ENCODE measurements at places on chromosomes 7 and 10.

DNA sequence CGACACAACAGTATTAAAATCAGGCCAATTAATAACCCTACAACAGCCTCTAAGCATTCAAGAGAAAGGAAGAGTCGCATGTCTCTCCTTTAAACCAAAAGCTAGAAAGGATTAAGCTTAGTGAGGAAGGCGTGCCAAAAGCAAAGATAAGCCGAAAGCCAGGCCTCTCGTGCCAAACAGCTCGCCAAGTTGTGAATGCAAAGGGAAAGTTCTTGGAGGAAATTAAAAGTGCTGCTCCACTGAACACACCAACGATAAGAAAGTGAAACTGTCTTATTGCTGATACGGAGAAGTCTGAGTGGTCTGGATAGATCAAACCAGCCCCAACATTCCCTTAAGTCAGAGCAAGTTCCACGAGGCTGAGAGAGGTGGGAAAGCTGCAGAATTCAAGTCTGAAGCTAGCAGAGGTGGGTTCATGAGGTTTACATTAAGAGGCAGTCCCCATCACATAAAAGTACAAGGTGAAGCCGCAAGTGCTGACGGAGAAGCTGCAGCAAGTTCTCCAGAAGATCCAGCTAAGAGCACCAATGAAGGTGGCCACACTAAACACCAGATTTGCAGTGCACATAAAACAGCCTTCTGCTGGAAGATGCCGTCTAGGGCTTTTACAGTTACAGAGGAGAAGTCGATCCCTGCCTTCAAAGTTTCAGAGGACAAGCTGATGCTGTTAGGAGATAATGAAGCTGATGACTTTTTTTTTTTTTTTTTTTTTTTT lies 194.8 kb downstream of the MAD1L1 start:
- DNase-seq = no peak

DNA sequence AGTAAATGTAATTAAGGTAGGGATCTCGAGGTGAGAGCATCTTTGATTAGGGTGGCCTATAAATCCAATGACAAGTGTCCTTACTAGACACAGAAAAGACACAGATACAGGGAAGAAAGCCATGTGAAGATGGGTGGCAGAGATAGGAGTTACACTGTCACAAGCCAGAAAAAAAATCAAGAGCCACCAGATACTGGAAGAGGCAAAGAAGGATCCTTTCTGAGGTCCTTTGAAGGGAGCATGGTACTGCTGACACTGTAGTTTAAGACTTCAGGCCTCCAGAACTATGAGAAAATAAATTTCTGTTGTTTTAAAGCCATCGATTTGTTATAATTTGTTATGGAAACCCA lies 56.6 kb downstream of the MKLN1 start:
- DNase-seq = no peak

GRCh38 chr10:23046027-23046426 lies 49.4 kb upstream of the MSRB2 start:
- no peak for DNase-seq

- no peak for DNase-seq
These were observed 131.4 kb downstream of the SRPK2 start for GRCh38 chr7:105257338-105257737.

GRCh38 chr10:113661332-113661731 lies 2.5 kb downstream of the NRAP start:
- no peak for DNase-seq

GRCh38 chr7:77316219-77316978 lies 99.8 kb downstream of the GSAP start:
- no peak for DNase-seq

DNA sequence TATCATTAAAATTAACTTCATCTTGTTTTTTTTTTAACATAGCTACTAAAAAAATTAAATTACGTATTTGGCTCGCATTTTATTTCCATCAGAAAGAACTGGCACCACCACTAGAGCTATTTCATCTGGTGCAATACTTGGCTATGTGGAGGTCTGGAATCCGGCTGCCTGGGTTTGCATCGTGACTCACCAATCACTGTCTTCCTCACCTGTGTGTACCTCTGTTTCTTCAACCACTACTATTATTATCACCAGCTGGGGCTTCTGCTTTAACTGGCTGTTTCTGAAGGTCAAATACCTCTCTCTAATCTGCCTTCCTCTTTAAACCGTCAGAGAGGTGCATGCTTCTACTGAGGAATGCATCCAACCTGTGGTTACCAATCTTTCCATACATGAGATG lies 6.5 kb downstream of the WDR91 start:
- DNase-seq = no peak

GRCh38 chr7:9106747-9107146 lies 673.3 kb downstream of the NXPH1 start:
- DNase-seq = no peak

GRCh38 chr7:102120666-102121195 lies 165.9 kb upstream of the SH2B2 start:
- DNase-seq = no peak

DNA sequence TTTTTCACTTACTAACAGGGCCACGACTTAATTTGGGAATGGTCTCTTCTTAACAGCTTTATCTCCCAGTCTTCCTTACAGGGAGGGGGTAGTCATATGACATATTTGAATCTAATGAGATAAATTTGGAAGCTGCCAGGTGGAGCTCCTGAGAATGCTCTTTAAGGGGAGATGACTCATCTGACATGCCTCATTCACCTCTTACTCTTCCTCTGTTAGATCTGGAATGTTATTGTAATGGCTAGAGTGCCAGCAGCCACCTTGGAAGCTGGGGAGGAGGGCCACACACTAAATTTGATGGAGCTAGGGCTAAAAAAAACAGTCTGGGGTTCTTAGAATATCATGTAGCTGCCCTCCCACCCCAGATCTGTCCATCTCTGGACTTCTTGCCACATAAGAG lies 22.7 kb downstream of the HECW1 start:
- DNase-seq = no peak

DNA sequence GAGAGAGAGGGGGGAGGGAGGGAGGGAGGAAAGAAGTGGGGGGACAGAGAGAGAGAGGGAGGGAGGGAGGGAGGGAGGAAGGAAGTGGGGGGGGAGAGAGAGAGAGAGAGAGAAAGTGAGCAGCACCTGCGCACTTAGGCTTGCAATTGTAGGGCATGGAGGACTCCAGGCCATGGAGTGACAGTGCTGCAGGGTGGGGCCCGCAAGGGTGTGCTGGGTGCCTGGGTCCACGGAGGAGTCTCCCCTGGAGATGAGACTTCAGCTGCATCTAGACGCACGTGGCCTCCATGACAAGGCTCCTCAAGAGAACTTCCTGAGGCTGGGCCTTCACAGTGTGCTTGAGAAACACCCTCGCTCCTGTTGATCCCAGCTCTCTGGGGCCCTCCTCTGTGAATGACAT lies 44.5 kb downstream of the CLRN3 start:
- DNase-seq = no peak

DNA sequence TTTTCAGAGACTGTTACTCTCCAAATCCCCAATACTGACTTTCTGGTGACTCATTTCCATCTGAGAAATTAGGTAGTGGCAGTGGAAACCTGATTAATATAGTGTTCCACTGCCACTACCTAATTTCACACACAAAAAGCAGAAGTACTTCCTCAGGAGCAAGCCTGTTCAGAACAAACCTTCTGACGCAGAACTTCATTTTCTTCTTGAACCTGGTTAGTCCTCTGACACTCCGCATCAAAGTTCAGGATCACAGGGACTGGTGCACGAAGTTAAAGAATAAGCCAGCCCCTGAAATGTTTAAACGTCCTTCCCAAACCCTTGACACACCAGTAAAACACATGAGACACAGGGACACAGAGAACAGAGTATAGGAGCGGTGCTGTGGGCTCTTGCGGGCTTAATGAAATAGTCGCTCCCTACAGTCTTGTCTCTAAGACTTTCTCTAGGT lies 4.4 kb downstream of the WDR91 start:
- DNase-seq = no peak

GRCh38 chr7:155358066-155358947 lies 60.6 kb downstream of the INSIG1 start:
- no peak for DNase-seq

- no peak for DNase-seq
These were observed 116.8 kb upstream of the SH2B2 start for GRCh38 chr7:102169651-102170392.

DNA sequence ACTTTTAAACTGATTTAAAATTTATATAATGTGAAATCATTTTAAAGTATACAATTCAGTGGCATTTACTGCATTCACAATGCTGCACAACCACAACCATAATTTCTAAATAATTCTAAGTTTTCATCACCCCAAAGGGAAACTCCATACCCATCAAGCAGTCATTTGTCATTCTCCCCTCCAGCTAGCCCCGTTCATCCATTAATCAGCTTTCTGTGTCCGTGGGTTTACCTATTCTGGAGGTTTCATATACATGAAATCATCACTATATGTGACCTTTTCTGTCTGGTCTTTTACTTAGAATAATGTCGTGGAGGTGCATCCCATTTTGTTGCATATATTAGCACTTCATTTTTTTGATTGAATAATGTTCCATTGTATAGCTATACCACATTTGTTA lies 214.1 kb downstream of the ADK start:
- DNase-seq = no peak

GRCh38 chr7:124457841-124458240 lies 307.8 kb downstream of the GPR37 start:
- no peak for DNase-seq

- DNase-seq = no peak
These were observed 30.5 kb downstream of the ABCB1 start for GRCh38 chr7:87570178-87570577.
